ENCODE measurements at places on chromosomes 11 and 22. TPM values are rescaled to one million over a fixed set of nuclear protein-coding genes. Genes with fewer than 3 reads are reported as not detected.

Gene OR51I1
- total RNA-seq: not detected

Gene C11orf42
- total RNA-seq: not detected

Gene TENM4
- 5.5 TPM for total RNA-seq

Gene FGF19
- total RNA-seq: not detected

- peak; percentile 57 for DNase-seq
Measured at GRCh38 chr11:99739464-99740089, 718.8 kb downstream of the CNTN5 start.

GRCh38 chr22:28407645-28408044, 272.0 kb downstream of the TTC28 start:
- no peak for DNase-seq
